ENCODE measurements at places on chromosomes 4 and X. TPM values are rescaled to one million over a fixed set of nuclear protein-coding genes. Genes with fewer than 3 reads are reported as not detected.

DNA sequence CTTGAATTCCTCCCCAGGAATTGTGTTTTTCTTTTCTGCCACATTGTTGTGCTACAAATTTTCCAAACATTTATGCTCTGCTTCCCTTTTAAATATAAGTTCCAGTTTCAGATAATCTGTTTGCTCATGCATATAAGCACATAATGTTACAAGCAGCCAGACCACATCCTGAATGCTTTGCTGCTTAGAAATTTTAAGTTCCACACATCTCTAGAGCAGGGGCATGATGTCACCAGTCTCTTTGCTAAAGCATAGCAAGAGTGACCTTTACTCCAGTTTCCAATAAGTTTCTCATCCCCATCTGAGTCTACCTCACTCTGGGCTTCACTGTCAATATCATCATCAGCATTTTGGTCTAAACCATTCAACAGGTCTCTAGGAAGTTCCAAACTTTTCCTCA is 932.5 kb downstream of the SH3BGRL start:
- no peaks in the 10 kb centered on the region for H3K4me1 ChIP-seq
- H3K36me3 ChIP-seq, result no peaks in the 10 kb centered on the region
- H3K27ac ChIP-seq, result no peak overlapping the region
- H3K27me3 ChIP-seq, result no peaks in the 10 kb centered on the region
- DNase-seq, result no peak

DNA sequence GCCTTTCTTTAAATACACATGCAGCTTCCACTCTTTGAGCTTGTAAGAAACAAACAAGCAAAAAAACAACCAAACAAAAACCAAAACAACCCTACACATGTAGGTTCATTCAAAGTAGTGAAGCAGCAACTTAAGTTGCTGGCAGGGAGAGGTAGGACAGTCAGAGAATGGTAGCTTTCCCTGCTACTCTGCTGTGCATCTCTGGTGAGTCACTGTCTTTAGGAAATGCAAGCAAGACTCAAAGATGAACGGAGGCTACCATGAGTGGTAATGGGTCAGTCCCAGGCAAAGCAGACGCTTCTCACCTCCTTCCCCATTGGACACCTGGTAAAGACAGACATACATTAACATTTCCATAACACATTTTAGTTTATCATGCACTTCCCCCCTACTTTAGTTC is 43.2 kb downstream of the PGRMC2 start:
- no peaks in the 10 kb centered on the region for H3K27me3 ChIP-seq
- no peaks in the 10 kb centered on the region for H3K4me1 ChIP-seq
- no peak overlapping the region for H3K4me3 ChIP-seq
- H3K27ac ChIP-seq, result no peak overlapping the region
- no peak for DNase-seq
- no peaks in the 10 kb centered on the region for H3K36me3 ChIP-seq

DNA sequence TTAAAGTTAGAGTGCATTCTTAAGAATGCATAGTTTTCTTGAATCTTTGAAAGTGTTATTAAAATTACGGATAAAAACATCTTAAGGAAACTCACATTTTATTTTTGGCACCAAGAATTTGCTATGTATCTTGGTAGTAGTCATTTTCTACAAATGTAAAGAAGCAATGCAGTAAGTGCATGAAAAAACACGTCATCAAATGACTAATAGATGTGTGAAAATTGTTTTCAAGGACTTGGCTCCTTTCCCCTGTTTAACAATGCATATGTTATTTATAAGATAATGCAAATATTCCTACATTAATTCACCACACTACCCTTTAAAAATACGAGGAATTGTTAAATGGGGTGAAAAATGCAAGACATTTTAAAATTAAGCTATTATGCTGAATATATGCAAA is 461.2 kb upstream of the PCDH7 start:
- no peak for DNase-seq
- no peaks in the 10 kb centered on the region for H3K4me1 ChIP-seq
- no peak overlapping the region for H3K27ac ChIP-seq
- H3K36me3 ChIP-seq, result no peaks in the 10 kb centered on the region
- H3K27me3 ChIP-seq, result no peaks in the 10 kb centered on the region

- no peak for DNase-seq
- H3K27ac ChIP-seq, result no peak overlapping the region
- H3K4me3 ChIP-seq, result no peak overlapping the region
- no peaks in the 10 kb centered on the region for H3K36me3 ChIP-seq
Observed at GRCh38 chr4:116881077-116881476, 204.3 kb downstream of the TRAM1L1 start.

DNA sequence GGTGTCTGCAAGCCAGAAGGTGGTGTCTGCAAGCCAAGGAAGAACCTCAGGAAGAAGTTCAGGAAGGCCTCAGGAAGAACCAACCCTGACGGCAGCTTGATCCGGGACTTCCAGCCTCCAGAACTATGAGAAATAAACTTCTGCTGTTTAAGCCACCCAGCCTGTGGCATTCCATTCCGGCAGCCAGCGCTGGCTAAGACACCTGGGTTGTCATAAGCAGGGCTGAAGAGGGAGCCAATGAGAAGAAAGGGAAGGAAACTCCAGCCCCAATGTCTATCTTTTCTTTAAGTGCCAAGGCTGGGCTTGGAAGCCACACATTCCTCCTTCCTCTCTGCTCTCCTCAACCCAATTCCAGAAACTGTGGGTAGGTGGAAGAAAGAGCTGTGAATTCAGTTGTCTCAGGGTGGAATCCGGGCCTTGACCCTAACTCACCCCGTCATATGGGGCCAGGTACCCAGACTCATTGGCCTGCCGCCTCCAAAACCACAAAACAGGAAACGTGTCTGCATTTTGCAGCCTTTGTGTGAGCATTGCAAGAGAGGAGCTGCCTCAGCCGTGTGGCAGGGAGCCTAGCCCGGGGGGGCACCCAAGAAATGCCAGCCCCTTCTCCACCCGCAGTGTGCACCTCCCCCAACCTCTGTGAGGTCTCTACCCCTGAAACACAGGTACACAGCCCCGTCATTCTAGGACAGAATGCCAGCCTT is 26.8 kb downstream of the CRMP1 start:
- H3K4me3 ChIP-seq, result no peak overlapping the region
- no peak for DNase-seq

GRCh38 chr4:169604903-169605331 is 7.5 kb downstream of the NEK1 start:
- H3K27ac ChIP-seq, result no peak overlapping the region
- DNase-seq, result no peak
- H3K4me3 ChIP-seq, result no peak overlapping the region
- peaks cover 9% of the 10 kb centered on the region for H3K4me1 ChIP-seq
- H3K36me3 ChIP-seq, result no peaks in the 10 kb centered on the region

- no peaks in the 10 kb centered on the region for H3K27me3 ChIP-seq
- no peaks in the 10 kb centered on the region for H3K4me1 ChIP-seq
- H3K36me3 ChIP-seq, result no peaks in the 10 kb centered on the region
- no peak overlapping the region for H3K27ac ChIP-seq
- no peak overlapping the region for H3K4me3 ChIP-seq
Observed at GRCh38 chrX:134013092-134013497, 27.7 kb upstream of the GPC3 start.

- no peak overlapping the region for H3K27ac ChIP-seq
- H3K27me3 ChIP-seq, result no peaks in the 10 kb centered on the region
- H3K4me3 ChIP-seq, result no peak overlapping the region
- no peaks in the 10 kb centered on the region for H3K36me3 ChIP-seq
Observed at GRCh38 chrX:6026980-6027379, 201.7 kb downstream of the NLGN4X start.

- H3K27ac ChIP-seq, result no peak overlapping the region
- no peaks in the 10 kb centered on the region for H3K27me3 ChIP-seq
- DNase-seq, result no peak
Observed at GRCh38 chrX:12709047-12709446, 82.2 kb upstream of the PRPS2 start.

- no peak overlapping the region for H3K27ac ChIP-seq
- no peaks in the 10 kb centered on the region for H3K27me3 ChIP-seq
- no peaks in the 10 kb centered on the region for H3K36me3 ChIP-seq
- no peak for DNase-seq
Observed at GRCh38 chr4:152999346-153000075, 63.4 kb downstream of the FHDC1 start.

DCHS2 gene
- 0.33 TPM for total RNA-seq

GSX2 gene
- total RNA-seq, result not detected

TBC1D25 gene
- 5.4 TPM for total RNA-seq

RASL11B gene
- total RNA-seq, result 1.8 TPM

UGT2B10 gene
- not detected for total RNA-seq

MAD2L1 gene
- total RNA-seq, result not detected

PCDH11X gene
- under 0.01 TPM for total RNA-seq

SUPT20HL1 gene
- total RNA-seq, result not detected

Data from body of pancreas (tissue), 4 donors.